ENCODE measurements at places on chromosomes 1 and 21.

DNA sequence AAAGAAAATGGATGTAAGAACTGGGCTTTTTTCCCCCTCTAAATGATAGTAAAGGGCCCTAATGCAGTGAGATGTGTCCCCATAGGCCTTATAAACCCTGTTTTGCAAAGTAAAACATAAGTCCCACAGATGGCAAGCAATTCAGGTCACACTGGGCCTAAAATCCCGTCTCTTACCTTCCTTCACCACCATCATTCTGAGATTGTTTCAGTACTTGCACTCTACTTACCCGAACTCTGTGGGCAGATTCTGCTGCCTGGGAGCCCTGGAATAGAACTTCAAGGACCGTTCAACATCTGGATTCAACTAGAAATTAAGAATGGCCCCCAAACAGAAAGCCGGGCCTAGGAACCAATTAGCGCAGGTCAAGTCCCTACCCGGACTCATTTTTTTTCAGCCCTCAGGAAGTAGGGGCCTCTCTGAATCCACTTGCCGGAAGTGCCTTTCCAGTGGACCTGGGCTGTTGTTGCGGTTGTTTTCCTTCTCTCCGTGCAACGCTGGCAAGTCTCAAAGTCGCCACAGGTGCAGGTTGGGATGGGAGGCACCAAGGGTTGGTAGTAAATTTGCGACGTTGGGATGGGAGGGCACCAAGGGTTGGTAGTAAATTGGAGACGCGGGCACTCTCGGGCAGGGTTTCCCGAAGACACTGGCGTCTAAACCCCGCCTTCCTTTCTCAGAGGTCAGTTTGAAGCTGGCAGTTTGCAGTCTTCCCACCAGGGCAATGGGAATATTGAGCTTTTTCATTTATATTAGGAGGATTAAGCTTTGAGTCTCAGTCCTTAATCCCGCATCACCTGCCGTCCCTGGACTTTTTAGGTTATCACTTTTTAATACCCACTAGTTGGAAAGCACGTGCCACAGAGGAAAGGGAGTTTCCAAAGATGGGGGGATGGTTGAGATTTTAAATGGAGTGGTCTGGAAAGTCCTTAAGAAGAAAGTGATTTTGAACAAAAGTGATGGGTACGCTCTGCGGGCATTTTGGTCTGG is at the start of gene TMEM69:
TMEM69 (plus strand) TSS at position 428 of the 987 bp plus-strand sequence. CDS start 2,888 bp downstream, outside the sequence.
- DNase-seq, result peak; percentile 75

DNA sequence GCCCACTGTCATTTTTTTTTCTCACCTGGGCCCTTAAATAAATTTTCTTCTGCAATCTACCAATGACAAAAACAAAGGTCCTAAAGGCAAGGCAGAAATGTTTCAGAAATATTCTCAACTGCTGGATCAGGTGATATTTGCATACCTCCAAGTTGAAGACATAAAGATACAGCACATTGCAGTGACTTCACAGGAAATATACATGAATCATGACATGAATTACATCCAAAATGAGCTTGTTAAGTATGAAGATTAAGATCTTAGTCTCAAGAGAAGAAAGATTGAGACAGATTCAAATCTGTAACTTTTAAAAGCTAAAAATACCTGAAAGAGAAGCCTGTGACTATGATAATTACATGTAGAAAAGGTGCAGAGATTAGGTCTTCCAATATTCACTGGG is 207.8 kb downstream of the SIPA1L2 start:
- DNase-seq, result no peak

DNA sequence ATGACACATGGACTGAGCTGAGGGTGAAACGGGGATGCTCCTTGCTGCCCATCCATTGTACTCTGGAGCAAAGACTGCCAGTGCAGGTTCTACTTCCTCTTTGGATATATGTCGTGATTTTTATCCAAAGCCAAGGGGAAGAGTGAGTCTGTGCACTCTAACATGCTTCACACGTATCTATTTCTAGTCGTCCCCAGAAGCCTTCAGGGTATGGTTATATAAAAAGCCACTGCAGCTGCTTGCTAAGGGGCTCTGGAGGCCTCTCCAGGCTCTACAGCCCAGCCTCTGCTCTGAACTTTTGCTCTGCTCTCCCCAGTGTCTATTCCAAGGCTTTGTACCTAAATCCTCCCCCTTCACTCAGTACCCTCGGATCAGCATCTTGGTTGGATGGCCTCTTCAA is 20.1 kb downstream of the PAFAH2 start:
- DNase-seq, result no peak

GRCh38 chr1:176225479-176225875 is 18.4 kb upstream of the COP1 start:
- no peak for DNase-seq

GRCh38 chr1:198756470-198756869 is 117.6 kb downstream of the PTPRC start:
- no peak for DNase-seq

- no peak for DNase-seq
These were observed 17.2 kb upstream of the C1QA start for GRCh38 chr1:22619252-22619651.

DNA sequence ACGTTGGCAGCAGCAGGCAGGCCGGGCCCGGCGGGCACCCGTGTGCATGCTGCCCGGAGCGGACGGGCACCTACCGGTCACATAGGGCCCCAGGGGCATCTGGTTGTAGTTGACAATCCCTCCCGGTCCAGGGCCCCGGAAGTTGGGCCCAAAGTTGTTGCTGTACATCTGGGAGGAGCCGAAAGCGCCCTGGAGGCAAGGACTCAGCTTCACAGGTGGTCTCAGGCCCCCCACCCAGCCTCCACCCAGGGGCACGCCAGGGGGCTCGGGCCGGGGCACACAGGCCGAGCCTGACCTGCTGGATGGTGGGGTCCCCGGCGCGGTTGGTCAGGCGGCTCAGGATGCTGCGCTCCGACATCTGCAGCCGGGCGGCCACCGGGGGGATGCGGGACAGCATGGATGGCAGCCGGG is 60.6 kb downstream of the KCNAB2 start:
- DNase-seq, result no peak

GRCh38 chr21:38384675-38385426 is 113.4 kb downstream of the ERG start:
- DNase-seq, result no peak

DNA sequence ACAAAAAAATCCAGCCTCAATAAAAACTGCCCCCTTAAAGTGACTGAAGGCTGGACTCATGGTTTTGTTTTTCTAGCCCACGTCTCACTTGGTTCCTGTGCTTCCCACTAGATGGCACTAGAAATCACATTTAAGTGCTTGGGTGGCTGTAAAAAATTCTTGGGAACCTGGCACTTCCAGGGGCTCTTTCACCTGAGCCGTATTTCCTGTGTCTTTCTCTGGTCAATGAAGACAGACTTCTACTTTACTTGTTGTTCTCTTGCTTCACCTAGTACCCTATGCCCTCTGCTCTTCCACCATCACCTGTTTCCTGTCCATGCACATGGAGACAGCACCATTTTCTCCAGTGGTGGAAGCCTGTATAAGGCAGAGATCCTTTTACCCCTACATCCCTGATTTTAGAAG is 20.0 kb downstream of the METTL13 start:
- peak; percentile 23 for DNase-seq

GRCh38 chr1:47849591-47850261 is 147.5 kb downstream of the TRABD2B start:
- no peak for DNase-seq

GRCh38 chr1:1155258-1155657 is 18.4 kb upstream of the TTLL10 start:
- DNase-seq, result no peak

DNA sequence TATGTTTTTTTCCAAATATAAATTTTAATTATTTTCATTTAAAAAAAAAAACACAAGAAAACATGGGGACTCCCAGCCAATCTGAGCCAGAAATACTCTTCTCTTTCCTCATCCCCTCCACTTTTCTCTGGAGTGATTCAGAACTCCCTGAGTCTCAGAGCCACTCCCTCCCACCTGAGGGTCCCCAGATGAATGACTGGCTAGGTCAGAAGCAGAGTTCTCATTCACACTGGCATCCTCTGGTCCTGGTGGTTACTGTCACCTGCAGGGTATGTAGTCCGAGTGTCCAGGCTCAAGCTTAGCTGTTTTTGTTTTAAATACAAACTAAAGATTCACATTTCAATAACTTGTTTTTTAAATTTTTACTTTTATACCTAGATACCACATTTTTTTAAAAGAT is 6.3 kb downstream of the HMGCS2 start:
- no peak for DNase-seq

DNA sequence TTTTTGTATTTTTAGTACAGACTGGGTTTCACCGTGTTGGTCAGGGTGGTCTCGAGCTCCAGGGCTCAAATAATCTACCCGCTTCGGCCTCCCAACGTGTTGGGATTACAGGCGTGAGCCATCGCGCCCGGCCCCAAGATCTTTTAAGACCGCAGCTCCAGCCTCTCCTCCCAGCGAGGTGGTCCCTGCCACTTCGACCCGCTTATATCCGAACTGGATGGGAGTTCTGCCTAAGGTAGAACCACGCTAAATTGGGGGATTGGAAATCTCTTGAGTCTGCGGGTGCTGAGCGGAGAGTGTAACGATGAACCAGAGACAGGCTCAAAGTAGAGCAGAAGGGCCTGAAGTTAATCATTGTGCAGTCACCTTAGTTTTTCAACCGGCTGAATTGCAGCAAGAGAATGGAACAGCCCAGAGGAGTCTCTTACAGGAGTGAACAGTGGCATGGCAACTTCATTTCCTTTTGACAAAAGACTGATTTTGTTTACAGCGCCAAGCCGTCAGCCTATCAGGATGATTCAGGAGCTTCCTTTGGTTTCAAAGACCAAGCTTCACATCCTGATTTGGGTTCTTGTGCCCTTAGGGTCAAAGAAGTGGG is 726 bp upstream of the CYB5R1 start:
- peak; percentile 53 for DNase-seq

- DNase-seq, result no peak
These were observed 547 bp upstream of the CHIA start for GRCh38 chr1:111290104-111290503.

GRCh38 chr1:84574936-84575335 is 696 bp upstream of the CTBS start:
- no peak for DNase-seq

- no peak for DNase-seq
These were observed 6.3 kb upstream of the GPR25 start for GRCh38 chr1:200866521-200866920.

DNA sequence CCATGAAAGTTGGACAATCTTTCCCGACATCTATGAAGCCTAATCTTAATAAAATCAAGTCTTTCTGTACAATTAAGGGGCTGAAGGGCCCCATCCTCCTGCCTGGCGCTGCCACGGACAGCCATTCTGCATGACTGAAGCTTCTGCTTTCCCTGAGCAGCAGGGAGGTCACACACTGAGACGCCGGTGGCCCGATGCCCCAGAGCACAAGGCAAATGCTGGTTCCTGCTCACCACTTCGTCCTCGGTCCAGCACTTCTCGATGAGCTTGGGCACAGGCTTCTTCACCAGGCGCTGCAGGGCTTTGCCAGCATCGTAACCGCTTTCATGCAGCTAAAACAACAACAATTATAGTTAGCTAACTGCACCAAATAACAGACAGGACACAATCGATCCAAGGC is 147.8 kb downstream of the SLC45A1 start:
- no peak for DNase-seq

DNA sequence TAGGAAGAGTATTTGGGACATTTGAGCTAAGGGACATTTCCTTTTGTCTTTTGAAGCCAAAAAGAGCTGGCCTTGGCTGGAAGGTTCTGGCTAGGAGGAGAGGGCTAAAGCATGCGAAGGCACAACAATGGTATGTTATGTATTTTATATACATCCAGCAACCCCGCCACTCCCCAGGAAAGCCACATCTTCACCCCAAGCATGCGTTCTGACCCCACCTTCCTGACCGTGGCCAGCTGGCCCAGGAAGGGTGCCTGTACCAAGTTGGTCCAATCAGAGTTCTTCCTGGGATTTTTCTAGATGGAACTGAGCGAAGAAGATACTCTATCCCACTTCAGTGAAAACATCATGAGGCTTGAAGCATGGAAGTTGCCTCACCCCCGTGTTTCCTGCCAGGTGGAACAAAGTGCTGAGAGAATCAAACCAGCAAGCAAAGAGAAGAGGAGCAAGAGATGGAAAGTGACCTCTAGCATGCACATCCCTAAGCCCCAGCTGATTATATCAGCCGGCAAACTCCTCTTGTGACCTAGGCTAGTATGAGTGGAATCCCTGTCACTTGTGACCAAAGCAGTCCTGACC is 82.7 kb downstream of the BCAR3 start:
- no peak for DNase-seq

DNA sequence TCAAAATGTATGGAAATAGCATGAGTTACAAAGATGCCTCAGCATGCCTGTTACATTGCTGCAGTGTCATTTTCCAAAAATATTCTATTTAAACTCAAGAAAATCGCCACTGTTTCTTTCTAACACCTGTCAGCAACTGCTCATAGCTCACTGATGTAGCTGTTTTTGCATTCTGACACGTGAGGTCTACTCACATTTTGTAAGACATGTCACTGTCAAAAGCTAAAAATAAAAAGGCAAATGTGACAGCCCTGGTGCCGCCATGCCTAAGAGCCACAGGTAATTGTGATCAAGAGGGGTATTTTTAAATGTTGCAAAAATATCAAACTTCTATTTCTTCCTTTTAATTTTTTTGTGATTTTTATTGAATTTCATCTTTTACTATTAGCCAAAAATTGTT is 556.2 kb upstream of the TMPRSS15 start:
- no peak for DNase-seq
